ENCODE measurements at places on chromosomes 16 and 17.

DNA sequence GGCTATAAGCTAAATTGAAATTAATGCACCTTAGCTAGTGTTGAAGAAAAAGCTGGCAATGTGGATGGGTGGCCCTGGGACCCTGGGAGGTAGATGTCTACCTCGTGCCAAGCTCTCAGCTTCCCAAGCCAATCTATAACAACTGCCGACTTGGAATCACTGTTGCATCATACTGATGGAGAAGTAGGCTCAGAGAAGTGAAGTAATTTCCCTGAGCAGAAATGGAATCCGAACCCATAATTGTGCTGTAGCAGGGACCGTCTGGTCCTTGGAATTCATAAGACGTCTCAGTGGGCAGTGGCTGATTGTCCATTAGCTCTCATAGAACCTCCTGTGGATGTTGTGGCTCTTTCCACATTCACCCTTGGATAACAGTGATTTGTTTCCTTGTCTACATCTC, 196.6 kb downstream of the RAB11FIP4 start:
- DNase-seq: no peak

DNA sequence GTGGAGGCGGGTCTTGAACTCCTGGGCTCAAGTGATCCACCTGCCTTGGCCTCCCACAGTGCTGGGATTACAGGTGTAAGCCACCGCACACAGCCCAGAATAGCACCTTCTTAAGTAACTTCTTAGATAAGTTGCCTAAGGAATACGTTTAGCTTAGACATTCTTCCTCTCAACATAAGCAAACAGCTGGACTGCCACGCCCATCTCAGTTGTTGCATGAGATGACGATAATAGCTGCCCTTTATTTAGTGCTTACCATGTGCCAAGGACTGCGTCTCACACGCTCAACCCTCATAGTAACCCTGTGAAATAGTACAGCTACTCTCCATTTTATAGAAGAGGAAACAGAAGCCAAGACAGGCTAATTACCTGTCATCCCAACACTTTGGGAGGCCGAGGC, 11.8 kb downstream of the HASPIN start:
- DNase-seq: no peak

DNA sequence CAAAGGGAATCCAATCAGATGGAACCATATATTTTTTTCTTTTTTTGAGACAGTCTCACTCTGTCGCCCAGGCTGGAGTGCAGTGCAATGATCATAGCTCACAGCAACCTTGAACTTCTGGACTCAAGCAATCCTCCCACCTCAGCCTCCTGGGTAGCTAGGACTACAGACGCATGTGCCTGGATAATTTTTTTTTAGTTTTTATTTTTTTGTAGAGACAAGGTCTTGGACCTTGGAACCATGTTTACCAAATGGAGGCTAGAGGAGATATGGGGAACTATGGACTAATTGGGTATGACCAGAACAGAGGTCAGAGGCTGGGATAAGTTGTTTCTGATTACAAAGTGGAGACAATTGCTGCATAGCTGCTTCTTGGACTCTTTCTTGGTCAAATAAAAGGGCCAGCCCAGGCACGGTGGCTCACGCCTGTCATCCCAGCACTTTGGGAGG, 41.2 kb upstream of the ADCY9 start:
- DNase-seq: no peak

DNA sequence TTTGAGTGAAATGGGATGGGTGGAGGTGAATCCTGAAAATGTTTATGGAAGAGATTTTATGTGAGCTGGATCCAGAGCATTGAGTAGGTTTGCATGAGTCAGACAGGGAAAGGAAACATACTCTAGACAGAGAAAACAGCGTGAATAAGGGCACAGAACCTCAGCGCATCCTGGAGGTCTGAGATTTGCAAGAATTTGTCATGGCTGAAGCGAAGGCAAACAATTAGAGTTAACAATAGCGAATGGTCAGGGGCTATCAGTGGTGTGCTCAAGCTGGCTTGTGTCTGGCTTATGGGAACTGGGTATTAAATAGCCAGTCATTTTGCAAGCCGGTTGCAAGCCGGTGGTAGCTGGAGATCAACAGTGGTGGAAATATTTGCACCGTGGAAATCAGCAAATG, 36.4 kb downstream of the MAP2K6 start:
- no peak for DNase-seq

GRCh38 chr17:17889922-17890321, 53.1 kb upstream of the SREBF1 start:
- DNase-seq: no peak

DNA sequence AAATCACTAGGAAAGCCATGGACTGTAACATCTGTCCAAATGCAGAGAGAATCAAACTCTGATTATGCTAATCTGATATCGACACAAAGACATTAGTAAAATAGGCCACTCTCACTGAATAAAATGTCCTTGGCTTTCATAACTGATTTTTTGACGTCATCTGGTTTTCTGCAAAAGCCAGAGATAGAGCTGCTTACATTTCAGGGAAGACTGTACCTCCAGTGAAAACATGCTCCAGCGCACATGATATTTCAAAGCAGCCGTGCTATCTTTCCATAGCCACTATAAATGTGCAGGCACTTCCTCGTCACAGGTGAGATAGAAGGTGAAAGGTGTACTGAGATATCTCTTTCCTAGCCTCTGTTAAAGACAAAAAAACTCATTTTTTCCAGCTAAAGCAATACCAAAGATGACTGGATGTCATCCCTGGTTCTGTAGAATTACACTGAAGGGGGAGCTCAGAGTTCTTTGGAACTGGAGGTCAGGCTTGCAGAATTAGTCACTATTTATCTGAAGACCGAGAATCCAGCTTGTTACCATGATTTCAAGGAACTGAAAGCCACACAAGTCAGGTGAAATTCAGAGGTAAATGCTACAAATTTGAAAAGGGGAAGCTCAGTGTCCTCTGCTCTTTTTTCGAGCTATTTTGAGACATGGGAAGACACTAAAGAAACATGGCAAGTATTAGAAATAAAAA, 249.5 kb downstream of the CA10 start:
- DNase-seq: no peak

- no peak for DNase-seq
Measured at GRCh38 chr16:17334096-17334495, 136.7 kb downstream of the XYLT1 start.

- DNase-seq: peak; percentile 83
Measured at GRCh38 chr17:40323391-40324381, 14.7 kb downstream of the RARA start.

DNA sequence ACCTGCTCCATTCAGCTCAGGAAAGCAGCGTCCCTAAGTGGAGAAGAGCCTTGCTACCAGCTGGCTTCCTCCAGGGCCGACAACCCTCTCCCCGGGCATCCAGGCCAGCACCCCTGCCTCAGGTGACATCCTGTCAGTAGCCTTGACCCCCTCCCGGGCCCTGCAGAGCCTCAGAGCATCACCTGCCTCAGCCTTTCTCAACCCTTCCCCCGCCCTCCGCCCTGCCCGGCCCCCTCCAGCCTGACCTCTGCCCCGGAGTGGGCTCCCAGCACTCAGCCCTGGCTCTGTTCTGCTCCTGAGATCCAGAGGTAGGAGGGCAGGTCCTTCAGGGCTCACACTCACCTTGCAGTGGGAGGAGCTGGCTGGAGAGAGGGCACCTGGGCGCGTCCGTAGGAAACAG, 73.8 kb upstream of the METRNL start:
- DNase-seq: no peak

DNA sequence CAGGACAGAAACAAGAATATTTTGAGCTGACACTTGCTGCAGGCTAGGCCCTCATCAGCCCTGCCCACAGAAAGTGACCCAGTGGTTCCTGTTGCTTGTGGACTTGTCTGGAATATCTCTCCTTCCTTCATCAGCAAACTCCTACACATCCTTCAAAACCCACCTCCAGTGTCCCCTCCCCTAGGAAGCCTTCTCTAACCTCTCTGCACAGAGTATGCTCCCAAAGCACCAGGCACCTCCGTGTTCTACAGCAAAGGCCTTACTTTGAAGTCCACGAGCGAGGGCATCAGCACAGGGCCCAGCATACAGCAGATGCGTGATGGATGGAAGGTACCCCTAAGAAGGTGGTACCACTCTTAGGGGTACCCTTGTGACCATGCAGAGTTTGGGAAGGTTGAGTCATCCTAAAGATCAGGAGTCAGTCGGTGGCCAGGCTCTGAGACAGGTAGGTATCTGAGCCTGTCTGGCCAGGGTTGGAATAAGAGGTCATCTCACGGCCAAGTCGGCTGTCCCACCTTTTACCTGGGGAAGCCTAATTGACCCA, 2.0 kb downstream of the CCDC102A start:
- DNase-seq: no peak

DNA sequence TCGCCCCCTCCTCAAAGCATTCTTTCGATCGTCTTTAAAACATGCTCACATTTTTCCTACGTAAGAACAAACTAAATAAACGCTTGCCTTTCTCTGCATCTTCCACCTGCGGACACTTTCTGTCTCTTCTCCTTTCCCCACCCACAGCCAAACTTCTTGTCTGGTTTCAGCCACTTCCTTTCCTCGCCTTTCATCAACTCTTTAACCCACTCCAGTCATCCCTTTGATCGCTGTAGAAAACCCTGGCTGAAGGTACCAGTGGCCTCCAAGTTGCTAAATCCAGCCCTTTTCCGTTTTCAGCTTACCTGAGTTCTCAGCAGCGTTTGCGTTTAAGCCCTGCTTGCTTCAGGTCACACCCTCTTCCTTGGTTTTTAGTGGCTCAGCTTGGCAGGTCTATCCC, 483 bp downstream of the RPA1 start:
- DNase-seq: peak; percentile 10

GRCh38 chr17:62781356-62781755, 26.8 kb downstream of the MARCHF10 start:
- no peak for DNase-seq

- peak; percentile 71 for DNase-seq
Measured at GRCh38 chr16:85055493-85056210, 28.1 kb downstream of the KIAA0513 start.

- no peak for DNase-seq
Measured at GRCh38 chr16:7548796-7549318, 216.2 kb downstream of the RBFOX1 start.

- DNase-seq: no peak
Measured at GRCh38 chr16:68013440-68013839, 2.3 kb downstream of the DPEP2NB start.

GRCh38 chr16:11234884-11235702, 20.9 kb downstream of the SOCS1 start:
- DNase-seq: no peak

- peak; percentile 64 for DNase-seq
Measured at GRCh38 chr17:78252111-78252634, 20.7 kb downstream of the TMEM235 start.
